Activated CD4-positive, alpha-beta T cell treated with anti-CD3 and anti-CD28 coated beads for 36 hours (primary cell): ENCODE measurements at places on chromosomes 4 and X.

DNA sequence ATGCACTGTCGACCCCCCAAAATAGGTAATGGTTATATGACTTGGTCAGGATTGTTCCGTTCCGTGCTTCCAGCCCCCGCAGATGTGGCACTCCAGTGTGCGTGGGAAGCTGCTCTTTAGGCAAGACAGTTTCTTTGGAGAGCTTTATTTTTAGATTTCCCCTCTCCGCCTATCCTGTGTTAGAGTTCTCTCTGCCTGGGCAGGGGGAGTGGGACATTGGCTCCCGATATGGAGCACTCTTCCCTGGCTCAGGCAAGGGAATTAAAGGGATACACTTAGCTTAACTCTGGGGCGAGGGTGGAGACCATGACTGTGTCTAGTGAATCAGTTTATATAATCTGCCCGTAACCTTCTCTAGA is 36.0 kb downstream of the DLG3 start:
- DNase-seq, result no peak

- peak; percentile 64 for DNase-seq
Measured at GRCh38 chr4:70559211-70559830, 32.7 kb upstream of the AMBN start.

GRCh38 chr4:127138586-127138985 is 494.2 kb upstream of the INTU start:
- DNase-seq, result no peak

- DNase-seq, result no peak
Measured at GRCh38 chrX:118579417-118579816, 83.8 kb downstream of the DOCK11 start.

DNA sequence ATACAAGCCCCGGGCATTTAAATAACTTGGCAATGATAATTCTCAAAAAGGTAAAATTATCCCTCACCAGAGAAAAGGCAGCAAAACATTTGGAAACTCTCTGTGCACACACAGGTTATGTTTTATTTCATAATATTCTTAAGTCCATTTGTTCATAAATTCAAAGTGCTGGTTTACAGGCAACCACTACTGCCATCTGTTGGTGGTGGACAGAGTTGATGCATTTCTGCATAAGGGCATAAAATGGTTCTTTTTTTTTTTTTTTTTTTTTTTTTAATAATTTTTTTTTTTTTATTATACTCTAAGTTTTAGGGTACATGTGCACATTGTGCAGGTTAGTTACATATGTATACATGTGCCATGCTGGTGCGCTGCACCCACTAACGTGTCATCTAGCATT is 31.5 kb upstream of the IL21 start:
- DNase-seq, result peak; percentile 77

DNA sequence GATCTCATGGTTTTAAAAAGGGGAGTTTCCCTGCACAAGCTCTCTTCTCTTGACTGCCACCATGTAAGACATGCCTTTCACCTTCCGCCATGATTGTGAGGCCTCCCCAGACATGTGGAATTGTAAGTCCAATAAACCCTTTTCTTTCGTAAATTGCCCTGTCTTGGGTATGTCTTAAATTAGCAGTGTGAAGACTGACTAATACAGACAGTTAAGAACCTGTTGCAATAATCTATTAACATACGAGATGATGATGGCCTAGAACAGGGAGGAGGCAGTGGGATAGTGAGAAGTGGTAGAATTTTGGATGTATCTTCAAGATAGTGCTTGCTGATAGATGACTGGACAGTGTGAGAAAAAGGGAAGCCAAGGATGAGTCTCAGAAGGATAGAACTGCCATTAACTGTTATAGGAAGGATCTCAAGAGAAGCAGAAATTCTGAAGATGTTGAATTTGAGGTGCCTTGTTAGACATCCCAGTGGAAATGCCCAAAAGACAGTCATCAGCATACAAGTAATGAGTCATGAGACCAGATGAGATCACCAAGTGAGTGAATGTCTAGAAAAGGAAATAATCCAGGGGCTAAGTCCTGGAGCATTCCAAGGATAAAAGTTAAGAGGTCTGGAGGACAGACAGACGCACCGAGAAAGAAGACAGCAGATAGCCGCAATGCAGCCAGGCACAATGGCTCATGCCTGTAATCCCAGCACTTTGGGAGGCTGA is 38.8 kb upstream of the UGDH start:
- no peak for DNase-seq

- no peak for DNase-seq
Measured at GRCh38 chrX:152945021-152945979, 47.4 kb downstream of the ZNF185 start.

GRCh38 chrX:36241397-36241796 is 321.9 kb downstream of the CFAP47 start:
- no peak for DNase-seq

DNA sequence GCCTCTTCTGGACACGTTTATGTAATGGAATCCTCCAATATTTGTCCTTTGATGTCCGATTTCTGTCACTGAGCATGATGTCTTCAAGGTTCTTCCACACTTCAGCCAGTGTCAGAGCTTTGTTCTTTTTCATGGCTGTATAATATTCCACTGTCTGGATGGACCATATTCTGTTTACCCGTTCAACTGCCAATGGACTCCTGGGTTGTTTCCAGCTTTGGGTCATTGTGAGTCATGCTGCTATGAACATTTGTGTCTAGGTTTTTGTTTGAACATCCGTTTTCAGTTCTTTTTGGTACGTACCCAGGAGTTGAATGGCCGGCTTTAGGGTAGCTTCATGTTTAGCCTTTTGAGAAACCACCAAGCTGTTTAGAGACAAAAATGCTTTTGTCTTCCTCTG is 93.2 kb downstream of the SHOX start:
- no peak for DNase-seq

DNA sequence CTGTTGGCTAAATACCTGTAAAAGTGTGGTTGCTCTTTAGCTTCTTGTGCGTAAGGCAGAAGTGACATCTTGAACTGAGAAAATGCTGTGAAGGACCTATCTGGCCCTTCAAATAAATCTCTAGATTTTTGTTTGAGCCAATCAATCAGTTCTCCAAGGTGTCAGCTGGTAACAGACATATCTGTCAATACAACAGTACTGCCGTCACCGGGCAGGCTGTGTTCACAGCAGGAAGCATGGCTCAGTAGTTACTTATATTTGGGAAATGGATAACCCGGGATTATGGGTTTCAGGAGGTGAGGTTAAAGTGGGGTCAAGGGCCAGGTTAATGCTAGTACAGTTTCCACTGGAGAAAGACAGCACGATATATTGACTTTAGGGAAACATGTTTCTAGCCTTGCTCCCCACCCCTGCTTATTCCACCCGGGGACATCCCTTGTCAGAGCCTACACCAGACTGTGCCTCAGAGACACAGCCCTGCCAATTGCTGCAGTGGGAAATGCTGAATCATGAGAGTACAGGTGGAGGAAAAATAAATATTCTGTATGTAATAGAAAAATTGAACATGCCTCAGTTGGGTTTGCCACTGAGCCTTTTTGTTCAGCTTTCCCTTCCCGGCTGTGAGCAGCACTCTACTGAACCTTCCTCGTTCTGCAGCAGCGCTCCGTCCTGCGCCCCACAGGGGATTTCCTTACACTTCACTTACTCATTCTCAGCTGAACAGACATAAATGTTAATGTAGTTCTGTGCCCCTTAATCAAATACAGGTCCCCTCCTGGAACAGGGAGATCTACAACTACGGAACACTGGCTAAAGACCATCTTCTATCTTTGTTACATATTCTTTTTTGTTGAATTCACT is 121.1 kb downstream of the MGST2 start:
- no peak for DNase-seq

GRCh38 chr4:143420227-143420626 is 83.6 kb downstream of the GAB1 start:
- DNase-seq, result no peak

GRCh38 chr4:139913995-139914598 is 239.9 kb downstream of the MAML3 start:
- DNase-seq, result no peak

GRCh38 chr4:153571006-153571545 is 104.9 kb downstream of the TMEM131L start:
- no peak for DNase-seq

DNA sequence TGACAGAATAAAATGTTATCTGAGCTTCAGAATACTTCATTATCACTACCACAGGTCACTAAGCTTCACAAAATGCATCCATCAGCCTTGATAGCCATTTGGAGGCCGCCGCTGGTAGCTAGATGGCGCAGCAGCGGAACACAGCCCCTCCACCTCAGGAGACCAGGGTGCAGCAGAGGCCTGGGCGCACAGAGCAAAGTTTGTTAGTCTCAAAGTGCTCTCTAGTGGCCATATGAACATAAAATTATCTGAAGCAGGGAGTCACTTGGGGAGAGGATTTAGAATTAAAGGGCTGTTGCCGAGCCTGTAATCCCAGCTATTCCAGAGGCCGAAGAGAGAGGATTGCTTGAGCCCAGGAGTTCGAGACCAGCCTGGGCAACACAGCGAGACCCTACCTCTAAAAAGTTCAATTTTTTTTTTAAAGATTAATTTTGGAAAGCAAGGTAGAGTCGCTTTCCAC is 8.1 kb upstream of the DCTD start:
- peak; percentile 77 for DNase-seq

- peak; percentile 20 for DNase-seq
Measured at GRCh38 chr4:53012738-53013137, 150.6 kb downstream of the RASL11B start.

DNA sequence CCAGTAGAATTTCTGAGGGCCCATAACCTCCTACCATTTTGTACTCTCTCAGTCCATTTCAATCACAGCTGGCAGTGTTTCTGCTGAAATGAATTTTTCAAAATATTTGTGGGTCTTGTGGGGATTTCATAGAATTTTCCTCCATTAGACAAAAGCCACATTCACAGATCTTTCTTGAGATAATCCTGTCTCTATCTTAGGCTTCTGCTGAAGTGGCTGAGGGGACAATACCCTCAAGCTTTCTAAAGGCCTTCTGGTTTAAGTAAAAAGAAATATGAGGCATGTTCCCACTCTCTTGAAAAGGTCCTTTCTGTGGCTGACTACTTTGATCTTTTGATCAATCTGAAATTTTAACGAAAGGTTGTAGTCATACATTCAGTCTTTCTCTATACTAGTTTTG is 1930.0 kb upstream of the AGA start:
- no peak for DNase-seq

- no peak for DNase-seq
Measured at GRCh38 chr4:101938836-101939235, 148.3 kb downstream of the BANK1 start.

DNA sequence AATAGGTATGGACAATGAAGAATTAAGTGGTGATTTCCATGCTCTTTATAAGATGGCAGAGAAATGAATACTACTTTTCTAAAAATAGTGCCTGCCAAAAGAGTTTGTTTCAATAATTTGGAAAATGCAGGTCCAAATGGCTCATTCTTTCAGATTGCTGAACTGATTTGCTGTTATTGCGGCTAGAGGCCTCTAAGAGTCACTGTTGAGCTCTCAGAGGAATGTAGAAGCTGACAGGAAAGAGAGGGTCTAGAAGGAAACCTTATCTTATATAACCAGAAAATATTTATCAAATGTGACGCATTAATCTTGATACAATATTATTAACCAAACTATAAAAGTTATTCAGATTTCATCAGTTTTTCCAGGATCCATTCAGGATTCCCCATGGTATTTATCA is 65.7 kb upstream of the PAGE1 start:
- DNase-seq, result peak; percentile 4

DNA sequence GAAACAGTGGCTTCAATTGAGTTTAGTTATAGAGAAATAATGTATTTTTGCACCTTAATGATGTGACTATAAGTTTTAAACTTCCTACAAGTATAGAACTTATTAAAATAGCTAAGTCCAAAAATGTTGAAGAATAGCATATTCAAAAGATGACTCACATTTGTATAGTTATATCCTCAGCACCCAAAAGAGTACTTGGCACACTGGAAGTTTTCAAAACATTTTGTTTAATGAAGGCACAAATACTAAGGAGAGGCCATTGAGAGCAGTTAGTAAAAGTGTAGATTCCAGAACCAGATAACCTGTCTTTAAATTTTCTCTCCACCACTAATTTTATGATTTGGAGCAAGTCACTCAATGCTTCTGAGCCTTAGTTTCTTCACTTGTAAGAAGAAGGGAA is 226.9 kb upstream of the MID1 start:
- no peak for DNase-seq

DNA sequence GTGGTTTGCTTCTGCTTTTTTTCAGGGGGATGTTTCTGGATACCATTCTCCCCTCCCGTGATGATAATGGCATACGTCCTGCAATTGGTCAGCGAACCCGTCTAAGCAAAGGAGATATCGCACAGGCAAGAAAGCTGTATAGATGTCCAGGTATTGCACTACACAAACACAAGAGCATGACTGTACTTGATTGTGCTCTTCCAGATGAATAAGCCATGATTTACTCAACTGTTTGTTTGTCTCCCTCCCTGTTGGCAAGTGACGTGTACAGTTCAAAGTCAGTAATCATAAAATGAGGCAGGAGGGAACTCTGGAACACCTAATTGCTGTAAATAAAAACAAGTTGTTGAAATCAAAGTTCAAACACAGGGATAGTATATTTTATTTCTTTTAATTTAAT is 141.4 kb downstream of the TLL1 start:
- DNase-seq, result no peak

DNA sequence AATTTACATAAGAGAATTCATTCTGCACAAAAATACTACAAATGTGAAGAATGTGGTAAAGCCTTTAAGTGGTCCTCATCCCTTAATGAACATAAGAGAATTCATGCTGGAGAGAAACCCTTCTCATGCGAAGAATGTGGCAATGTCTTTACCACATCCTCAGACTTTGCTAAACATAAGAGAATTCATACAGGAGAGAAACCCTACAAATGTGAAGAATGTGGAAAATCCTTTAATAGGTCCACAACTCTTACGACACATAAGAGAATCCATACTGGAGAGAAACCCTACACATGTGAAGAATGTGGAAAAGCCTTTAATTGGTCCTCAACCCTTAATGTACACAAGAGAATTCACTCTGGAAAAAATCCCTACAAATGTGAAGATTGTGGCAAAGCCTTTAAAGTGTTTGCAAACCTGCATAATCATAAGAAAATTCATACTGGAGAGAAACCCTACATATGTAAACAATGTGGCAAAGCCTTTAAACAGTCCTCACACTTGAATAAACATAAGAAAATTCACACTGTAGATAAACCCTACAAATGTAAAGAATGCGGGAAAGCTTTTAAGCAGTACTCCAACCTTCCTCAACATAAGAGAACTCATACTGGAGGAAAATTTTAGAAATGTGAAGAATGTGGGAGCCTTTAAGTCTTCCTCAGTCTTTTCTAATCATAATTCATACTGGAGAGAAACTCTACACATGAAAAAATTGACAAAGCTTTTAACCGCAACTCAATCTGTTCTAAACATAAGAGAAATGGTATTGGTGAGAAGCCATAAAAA is 37.4 kb downstream of the ZNF718 start:
- no peak for DNase-seq

GRCh38 chrX:132786217-132786616 is 172.2 kb downstream of the HS6ST2 start:
- no peak for DNase-seq

- no peak for DNase-seq
Measured at GRCh38 chrX:100584611-100585010, at the start of gene TNMD. Gene TNMD (plus strand): TSS chrX:100584936. CDS start chrX:100585019, 83 bp downstream.

- no peak for DNase-seq
Measured at GRCh38 chrX:9315086-9315485, 149.8 kb upstream of the TBL1X start.
